ENCODE measurements at places on chromosomes 16 and 17.

DNA sequence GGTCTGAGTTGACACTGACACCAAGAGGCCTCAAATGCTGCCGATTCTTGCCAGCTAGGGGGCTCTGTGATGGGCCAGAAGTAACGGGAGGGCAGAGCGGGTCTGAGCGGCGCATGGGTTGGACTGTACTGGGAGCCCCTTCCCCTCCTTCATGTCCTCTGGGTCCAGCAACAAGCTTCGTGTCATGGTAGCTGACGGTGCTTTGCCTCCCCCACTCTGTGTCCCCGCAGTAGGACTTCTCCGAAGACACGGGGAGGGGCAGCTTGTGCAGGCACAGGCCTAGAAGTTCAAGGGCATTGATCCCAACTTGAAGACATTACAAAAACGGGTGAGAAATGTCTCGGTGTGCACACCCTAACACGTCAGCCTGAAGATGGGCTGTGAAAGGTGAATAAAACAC is 39.8 kb upstream of the DNAH17 start:
- DNase-seq, result no peak

DNA sequence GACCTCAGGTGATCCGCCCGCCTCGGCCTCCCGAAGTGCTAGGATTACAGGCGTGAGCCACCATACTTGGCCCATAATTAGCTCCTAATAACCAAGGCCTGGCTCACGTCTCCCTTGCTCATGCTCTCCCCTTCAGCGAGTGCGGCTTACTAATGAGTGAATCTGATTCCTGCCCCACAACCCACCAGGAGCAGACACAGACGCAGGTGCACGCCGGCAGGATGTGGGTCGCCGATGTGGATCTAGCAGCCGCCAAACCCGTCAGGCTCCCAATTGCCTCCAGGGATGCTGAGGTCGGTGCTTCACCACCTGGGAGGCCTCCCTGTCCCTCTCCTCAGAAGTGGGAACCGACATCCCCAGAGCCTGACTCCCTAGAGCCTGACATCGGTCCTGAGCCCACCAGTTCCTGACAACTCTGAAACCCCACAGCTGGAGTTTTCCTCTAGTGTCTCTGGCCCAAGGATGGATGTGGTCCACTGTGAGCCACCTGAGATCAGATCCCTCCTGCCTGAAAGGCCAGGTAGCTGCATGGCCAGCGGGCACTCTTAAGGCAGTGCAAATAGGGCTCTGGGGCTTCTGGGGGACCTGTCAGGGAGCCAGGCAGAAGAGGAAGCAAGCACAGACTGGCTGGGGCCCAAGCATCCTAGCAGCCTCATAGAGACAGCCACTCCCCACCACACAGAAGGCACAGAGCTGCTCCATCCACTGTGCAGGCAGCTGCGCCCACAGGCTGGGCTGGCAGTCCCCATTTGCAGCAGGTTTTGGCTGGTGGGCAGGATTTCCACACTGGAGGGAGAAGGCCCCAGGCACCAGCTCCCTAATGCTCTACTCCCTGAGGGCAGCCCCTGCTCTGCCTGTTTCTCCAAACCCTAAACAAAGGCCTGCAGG is 10.8 kb downstream of the EXOC7 start:
- DNase-seq, result no peak

DNA sequence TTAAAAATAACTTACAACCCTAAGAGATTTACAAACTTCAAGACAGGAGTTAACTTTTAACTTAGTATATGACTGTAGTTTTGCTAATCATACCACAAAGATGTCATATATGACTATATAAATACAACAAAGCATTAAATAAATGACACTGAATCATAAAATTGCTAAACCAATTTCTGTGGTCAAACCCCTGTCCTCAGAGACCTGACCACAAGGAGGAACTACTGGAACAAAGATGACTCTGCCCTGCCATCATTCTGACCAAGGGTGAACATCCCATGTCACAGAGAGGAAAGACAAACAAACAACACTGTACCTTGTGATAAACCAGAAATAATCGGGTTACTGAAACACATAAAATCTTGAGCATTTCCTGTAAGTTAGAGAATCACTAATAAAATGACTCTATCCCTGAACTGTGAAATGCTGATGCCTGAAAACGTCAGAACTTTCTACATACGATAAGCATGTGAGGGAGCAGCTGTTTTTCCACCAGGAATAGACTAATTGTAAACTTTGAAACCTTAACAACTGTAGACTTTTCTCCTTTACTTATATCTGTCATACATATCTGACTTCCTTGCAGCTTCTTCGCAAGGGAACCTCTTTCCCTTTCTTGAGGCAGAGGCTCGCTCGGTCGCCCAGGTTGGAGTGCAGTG is 47.9 kb downstream of the WDR59 start:
- DNase-seq, result no peak

DNA sequence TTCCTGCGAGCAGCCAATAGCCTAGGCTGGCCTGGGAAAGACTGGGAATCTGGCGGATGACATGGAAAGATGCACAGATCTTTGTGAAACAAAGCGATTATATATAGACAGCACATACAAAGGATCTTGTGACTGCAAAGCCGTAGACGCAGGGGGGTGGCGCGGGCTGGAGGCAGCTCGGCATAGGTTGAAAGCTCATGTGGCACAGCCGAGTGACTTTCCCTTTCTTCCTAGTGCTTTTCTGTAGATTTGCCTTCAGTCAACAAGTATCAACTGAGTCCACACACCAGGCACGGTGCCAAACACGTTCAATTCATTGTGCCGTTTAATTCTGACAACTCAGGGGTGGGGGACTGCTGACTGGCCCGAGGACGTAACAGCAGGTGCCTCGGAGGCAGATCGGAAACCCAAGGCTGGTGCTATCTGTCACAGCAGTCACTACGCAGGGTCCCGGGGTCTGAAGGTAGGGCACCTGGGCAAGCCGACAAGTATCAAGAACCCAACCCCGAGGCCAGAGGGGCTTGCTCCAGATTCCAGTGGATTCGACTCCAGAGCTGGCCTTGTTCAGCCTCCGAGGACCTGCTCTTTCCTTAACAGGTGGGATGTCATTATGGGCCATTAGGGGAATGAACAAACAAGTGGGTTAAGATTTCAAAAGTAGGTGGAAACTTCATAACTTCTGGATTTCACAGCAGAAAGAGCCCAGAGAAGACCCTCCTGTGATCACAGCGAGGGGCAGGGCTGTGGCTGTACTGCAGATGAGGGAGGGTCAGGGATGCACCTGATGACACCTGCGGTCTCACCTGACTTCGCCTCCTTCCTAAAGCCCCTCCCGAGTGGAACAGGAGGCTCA is 5.9 kb downstream of the PAM16 start:
- no peak for DNase-seq

GRCh38 chr16:31202414-31203375 is at the start of gene PYCARD:
Gene PYCARD, minus strand, starts transcription at chr16:31202760. Its CDS starts 70 bp downstream, at chr16:31202690.
- DNase-seq, result no peak

- no peak for DNase-seq
These were observed 28.2 kb upstream of the ETV4 start for GRCh38 chr17:43574348-43574747.

- DNase-seq, result no peak
These were observed 25.6 kb upstream of the CRISPLD2 start for GRCh38 chr16:84794186-84794585.

- DNase-seq, result no peak
These were observed 9.5 kb downstream of the ALOX15 start for GRCh38 chr17:4631836-4632580.

DNA sequence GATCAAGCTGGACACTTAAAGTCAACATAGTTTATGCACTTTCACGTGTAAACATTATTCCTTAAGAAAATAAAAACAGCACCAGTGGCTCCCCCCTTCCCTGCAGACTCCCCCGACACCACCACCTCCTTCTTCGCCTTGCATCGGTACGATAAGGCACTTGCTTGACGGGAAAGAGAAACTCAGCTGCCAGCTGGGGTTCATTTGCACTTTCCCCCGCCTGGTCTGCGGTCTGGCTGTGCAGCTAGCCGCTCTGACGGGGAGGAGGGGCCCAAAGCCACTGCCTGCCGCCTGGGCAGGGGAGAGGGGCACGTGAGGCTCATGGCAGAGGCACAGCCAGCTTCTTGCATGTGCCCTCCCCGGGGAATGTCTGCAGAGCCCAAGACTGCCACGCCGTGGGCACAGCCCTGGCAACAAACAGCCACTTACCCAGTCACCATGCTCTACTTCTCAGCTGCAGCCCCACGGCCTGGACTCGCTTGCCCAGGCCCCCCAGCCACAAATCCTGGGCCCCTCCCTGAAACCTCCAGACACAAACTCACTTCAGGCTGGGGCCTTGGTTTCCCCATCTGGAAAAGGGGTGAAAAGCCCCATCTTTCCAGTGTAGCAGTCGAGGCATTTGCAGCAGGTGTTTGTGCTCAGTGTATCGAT is 16.5 kb upstream of the PRM1 start:
- no peak for DNase-seq

DNA sequence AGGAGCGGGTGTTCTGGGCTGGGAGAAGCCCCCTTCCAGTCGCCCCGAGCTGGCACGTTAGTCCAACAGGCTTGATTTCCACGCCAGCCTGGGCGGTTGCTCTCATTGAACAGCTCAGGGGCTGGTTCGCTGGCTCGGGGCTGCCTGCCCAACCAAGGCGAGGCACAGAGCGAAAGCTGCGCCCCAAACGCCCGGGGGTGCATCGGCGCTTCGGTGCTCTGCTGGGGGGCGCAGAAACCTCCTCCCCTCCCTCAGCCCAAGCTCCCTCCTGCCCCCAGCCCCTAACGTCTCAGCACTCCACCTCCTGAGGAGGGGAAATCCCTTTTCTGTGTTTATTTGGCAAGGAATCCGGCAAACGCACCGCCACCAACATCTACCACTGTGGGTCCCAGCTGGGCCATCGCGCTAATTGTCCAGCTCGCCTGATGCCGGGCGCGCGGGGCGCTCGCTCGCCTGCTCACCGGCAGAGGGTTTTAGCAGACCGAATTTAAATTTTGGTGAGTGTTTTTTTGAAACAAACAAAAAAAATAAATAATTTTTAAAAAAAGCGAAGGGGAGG is 29.5 kb upstream of the RBFOX1 start:
- DNase-seq, result no peak

GRCh38 chr16:50444526-50444925 is 75.7 kb upstream of the BRD7 start:
- DNase-seq, result no peak

GRCh38 chr16:22727285-22728166 is 86.4 kb upstream of the HS3ST2 start:
- DNase-seq, result no peak

- DNase-seq, result no peak
These were observed 171.7 kb upstream of the ASIC2 start for GRCh38 chr17:33464669-33465280.

- DNase-seq, result no peak
These were observed 6.4 kb upstream of the PRSS21 start for GRCh38 chr16:2810651-2811050.

DNA sequence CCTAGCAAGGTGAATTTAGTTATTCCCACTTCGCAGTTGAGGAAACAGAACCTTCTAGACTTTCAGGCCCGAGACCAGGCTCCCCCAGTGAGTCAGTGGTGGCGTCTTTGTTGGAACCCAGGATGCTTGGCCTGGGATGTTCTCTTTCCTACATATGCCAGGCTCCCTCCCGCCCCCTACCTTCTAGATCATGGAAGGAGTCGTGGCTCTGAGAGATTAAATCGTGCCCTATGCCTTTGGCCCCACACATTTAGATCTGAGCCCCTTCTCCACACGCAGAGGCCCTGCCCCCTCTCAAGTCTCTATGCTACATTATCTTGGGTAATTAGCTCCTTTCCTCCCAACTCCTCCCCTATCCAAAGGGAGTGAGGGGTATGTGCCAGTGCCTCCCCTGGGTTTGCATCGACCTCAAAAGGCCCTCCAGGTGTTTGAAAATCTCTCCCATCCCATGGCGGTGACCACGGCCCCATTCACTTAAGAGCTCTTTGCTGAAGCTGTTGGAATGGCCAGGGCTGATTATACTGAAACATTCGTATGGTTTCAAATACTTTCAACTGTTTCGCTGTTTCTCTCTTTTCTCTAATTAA is 3.0 kb downstream of the NGFR start:
- DNase-seq, result no peak

- no peak for DNase-seq
These were observed 24.8 kb downstream of the RAD51D start for GRCh38 chr17:35094902-35095301.

DNA sequence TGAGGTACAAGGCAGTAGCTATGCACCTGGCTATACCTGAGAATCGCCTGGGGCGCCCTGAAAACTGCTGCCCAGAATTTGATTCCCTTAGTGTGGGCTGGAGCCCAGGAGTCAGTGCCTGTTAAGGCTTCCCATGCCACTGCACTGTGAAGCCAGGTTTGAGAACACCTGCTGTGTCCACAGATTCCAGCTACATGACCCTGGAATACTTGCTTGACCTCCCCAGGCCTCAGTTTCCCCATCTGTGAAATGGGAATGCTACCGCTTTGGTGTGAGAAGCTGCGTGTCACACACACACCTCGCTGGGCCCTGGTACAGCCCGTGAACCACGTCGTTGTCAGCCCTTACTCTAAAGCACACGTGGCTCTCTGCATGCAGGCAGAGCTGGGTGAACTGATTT is 271.0 kb downstream of the C16orf95 start:
- no peak for DNase-seq

DNA sequence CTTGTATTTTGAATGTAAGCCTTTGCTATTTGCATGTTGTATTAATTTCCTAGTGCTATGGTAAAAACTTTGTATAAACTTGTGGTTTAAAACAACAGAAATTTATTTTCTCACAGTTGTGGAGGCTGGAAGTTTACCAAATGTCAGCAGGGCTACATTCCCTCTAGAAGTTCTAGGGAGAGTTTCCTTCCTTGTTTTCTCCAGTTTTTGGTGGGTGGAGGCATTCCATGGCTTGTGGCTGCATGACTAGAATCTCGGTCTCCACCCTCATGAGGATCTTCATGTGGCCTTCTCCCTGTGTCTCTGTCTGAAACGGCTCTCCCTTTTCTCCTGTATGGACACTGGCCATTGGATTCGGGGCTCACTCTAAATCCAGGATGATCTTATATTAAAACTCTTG is 482.2 kb upstream of the GOT2 start:
- no peak for DNase-seq

DNA sequence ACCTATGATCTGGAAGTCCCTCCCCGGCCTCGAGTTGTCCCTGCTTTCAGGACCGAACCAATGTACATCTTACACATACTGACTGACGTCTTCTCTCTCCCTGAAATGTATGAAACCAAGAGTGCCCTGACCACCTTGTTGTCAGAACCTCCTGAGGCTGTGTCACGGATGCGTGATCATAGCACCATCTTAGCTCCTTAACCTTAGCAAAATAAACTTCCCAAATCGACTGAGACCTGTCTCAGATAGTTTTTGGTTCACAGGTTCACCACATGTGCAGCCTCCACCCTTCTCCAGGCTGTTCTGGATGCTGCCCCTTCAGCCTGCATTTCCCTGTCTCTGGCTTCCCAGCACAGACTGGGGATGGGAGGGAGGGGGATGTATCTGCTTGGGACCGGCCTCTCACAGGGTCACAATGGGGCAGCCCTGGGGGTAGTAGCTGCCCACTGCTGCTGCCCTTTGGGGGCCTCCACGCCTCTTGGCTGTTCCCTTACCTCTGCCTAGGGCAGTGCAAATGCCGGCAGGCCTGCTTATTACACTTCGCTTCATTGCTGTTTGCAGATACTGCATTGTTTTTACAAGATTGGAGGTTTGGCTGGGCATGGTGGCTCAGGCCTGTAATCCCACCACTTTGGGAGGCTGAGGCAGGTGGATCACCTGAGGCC is 69.8 kb downstream of the NT5M start:
- no peak for DNase-seq
